ENCODE measurements at places on chromosomes 1 and 21.

GRCh38 chr21:45420061-45421041 is 15.4 kb downstream of the COL18A1 start:
- no peak for DNase-seq

- no peak for DNase-seq
Measured at GRCh38 chr1:186082235-186082937, 292.7 kb downstream of the TPR start.

DNA sequence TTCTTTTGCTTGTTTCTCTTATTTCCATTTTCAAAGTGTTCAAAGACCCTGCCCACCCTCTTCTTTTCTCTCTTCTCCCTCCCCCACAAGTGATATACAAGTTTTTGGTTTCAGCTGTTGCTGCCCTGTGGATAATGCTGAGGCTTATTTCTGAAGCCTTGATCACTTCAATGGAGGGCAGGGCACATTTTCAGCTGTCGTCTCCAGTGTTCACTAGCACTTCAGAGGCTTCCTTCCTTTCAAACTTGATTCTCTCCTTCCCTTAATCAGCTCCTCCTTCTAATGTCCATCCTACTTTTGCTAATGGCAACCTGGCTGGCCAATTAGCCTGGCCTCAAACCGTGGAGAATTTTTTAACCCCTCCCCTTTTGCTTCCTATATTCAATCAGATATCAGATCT is 435.7 kb upstream of the RUNX1 start:
- no peak for DNase-seq

- no peak for DNase-seq
Measured at GRCh38 chr1:1031659-1032235, 11.8 kb downstream of the AGRN start.

DNA sequence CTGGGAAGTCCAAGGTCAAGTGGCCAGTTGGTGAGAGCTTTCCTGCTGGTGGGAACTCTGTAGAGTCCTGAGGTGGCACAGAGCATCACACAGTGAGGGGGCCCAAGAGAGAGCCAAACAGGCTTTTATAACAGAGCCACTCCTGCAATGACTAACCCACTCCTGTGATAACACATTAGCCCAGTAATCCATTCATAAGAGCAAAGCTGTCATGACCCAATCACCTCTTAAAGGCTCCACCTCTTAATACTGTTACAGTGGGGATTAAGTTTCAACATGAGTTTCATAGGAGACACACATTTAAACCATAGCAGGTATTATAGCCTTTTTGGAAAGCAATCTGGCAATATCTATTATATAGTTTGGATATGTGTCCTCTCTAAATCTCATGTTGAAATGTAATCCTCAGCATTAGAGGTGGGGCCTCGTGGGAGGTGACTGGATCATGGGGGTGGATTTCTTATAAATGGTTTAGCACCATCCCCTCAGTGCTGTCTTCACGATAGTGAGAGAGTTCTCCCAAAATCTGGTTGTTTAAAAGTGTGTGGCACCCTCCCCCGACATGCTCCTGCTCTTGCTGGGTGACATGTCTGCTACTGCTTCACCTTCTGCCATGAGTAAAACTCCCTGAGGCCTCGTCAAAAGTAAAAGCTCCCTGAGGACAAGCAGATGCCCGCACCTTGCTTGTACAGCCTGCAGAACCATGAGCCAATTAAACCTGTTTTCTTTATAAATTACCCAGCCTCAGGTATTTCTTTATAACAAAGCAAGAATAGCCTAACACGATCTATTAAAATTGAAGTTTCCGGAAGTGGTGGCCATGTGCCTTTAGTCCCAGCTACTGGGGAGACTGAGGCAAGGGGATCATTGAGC is 64.5 kb downstream of the CD58 start:
- no peak for DNase-seq

DNA sequence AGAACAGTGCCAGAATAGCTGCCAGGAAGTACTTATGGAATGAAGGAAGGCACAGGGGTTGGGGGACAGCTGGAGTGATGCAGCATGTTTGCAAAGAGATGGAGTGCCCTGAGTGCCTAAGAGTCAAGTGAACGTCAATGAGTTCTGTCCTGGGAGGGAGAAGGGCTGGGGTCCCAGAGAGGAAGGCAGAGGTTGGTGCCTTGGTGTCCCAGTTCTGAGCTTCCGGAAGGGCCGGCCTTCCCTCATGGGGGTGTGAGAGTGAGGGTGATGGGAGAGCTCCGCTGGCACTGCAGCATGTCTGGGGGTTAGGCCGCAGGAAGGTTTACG is 17.6 kb downstream of the NES start:
- no peak for DNase-seq

- no peak for DNase-seq
Measured at GRCh38 chr21:37145635-37146111, 72.6 kb downstream of the TTC3 start.

GRCh38 chr1:46086576-46086975 is 45.9 kb downstream of the PIK3R3 start:
- no peak for DNase-seq

DNA sequence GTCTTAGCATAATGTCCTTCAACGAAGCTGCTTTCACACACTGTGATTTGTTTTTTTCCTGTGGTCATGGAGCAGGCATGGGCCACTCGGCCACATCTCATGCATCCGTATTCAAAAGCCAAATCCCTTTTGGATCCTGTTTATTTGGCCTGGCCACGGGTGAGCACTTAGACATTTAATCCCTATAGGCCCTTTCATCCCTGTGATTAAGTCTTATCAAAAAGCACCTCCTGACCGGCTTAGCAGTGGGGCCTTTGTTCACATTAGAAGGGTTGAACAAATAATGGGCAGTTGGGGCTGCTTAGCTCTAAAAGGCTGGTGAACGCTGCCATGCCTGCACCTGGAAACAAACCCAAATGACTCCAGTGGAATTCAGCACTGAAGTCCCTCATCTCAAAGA is 2.0 kb downstream of the KCNE2 start:
- no peak for DNase-seq

DNA sequence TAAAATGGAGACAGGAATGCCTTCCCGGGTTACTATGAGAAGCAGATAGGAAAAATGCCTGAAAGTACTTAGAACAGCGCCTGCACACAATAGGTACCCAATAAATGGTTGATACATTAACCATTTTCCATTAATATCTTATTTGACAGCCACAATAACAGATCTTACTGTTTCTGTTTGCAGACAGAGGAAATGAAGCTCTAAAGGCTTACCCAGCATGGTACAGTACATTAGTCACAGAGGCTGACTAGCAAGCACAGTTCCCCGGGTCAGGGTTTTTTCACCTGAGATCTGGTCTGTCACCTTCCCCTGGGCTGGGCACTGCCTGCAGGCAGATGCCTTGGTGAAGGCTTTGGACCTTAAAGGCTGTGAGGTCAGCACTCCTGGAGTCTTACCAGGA is 2.9 kb downstream of the TRIM63 start:
- no peak for DNase-seq

DNA sequence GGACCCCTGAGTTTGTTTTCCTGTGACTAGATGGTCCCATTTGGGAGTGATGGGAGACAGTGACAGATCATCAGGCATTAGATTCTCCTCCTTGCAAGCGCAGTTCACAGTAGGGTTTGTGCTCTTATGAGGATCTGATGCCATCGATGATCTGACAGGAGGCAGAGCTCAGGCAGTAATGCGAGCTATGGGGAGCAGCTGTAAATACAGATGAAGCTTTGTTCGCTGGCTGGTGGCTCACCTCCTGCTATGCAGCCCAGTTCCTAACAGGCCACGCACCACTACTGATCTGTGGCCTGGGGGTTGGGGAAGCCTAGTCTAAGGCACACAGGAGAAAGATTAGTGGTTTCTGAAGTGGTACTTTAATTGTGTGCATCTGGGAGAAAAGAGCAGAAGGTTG is 7.1 kb upstream of the PLPP3 start:
- DNase-seq, result no peak
